ENCODE measurements at places on chromosomes 2 and 18. TPM values are rescaled to one million over a fixed set of nuclear protein-coding genes. Genes with fewer than 3 reads are reported as not detected.

GALR1 gene
- not detected for total RNA-seq

NETO1 gene
- total RNA-seq = not detected

B4GALT6 gene
- total RNA-seq = 0.47 TPM

RUFY4 gene
- total RNA-seq = 0.11 TPM

DNA sequence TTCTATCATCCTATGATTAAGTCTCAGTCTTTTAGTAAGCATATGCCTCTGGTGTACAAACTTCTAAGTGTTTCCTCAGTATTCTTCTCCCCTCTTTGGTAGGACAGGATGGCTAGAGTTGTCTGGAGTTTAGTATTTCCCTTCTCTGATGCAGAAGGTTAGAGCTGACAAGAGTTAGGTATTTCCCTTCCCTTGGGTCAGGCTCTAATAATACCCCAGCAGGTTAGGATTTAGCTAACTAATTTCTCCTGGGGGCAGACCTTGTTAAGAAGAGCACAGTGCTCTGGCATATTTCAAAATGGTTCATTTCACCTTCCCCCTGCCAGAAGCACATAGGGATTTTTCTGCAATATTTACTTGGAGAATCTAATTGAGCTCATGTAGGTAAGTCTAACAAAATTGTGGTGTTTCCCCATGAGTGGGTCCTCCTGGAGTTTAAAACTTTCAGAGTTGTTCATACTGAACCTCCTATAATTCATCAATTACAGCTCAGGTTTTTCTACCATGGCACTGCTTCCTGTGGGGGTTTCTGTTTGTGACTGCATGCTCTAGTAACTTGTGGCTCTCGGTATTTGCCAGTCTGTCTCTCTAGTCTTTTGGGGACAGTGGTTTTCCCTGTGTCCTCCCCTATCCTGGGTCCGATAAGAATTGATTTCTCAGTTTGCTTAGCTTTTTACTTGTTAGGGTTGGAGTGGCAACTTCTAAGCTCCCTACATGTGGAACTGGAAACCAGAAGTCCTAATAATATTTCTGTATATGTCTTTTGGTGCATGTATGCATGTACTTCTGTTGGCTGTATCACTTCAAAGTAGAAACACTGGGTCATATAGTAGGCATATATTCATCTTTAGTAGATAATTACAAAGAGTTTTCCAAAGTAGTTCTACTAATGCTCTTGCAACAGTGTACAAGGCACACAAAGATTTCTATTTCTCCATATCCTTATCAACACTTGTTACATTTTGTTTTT lies 77.7 kb downstream of the GDF7 start:
- peaks cover 32% of the 10 kb centered on the region for H3K4me1 ChIP-seq
- peak overlapping the region; percentile 44 for H3K27ac ChIP-seq
- DNase-seq = no peak
- no peak overlapping the region for H3K4me3 ChIP-seq

All from Karpas-422 (cell line).